ENCODE measurements at places on chromosomes 16 and 17. TPM values are rescaled to one million over a fixed set of nuclear protein-coding genes. Genes with fewer than 3 reads are reported as not detected.

BAHCC1 gene
- 5.2 TPM for total RNA-seq

STH gene
- total RNA-seq, result not detected

FGF11 gene
- not detected for total RNA-seq

SPHK1 gene
- 113 TPM for total RNA-seq

TMEM114 gene
- not detected for total RNA-seq

RHBDF1 gene
- 61.7 TPM for total RNA-seq

HIGD1B gene
- not detected for total RNA-seq

PRSS27 gene
- total RNA-seq, result not detected

ZNF750 gene
- total RNA-seq, result not detected

WFIKKN1 gene
- not detected for total RNA-seq

LONP2 gene
- total RNA-seq, result 48.3 TPM

LPO gene
- not detected for total RNA-seq

PIGQ gene
- 43.5 TPM for total RNA-seq

OR2C1 gene
- not detected for total RNA-seq

WNT3 gene
- total RNA-seq, result 3.0 TPM

TBC1D3G gene
- total RNA-seq, result not detected

ENPP7 gene
- total RNA-seq, result not detected

PLA2G10 gene
- not detected for total RNA-seq

PRKCB gene
- not detected for total RNA-seq
